ENCODE measurements at places on chromosomes 3 and 15. TPM values are rescaled to one million over a fixed set of nuclear protein-coding genes. Genes with fewer than 3 reads are reported as not detected.

The DUOX1 gene
- total RNA-seq: under 0.01 TPM

The MESP2 gene
- 0.72 TPM for total RNA-seq

The TATDN2 gene
- 19.2 TPM for total RNA-seq

The ACKR2 gene
- not detected for total RNA-seq

The NUP210 gene
- total RNA-seq: under 0.01 TPM

The CCNL1 gene
- total RNA-seq: 157 TPM

The HMCES gene
- 10.5 TPM for total RNA-seq

The PLSCR2 gene
- not detected for total RNA-seq

The EFCC1 gene
- total RNA-seq: not detected

The C3orf85 gene
- not detected for total RNA-seq

The CELF6 gene
- total RNA-seq: 0.36 TPM

The ARNT2 gene
- total RNA-seq: 30.0 TPM

The DUOX2 gene
- total RNA-seq: under 0.01 TPM

The TLR9 gene
- not detected for total RNA-seq

The TRH gene
- under 0.01 TPM for total RNA-seq

The CHDH gene
- 0.88 TPM for total RNA-seq

The ROPN1 gene
- total RNA-seq: not detected

The FAM219B gene
- total RNA-seq: 36.6 TPM

The PFKFB4 gene
- total RNA-seq: 12.3 TPM

The STX19 gene
- total RNA-seq: not detected

The MYO5C gene
- total RNA-seq: under 0.01 TPM

The ADGRG7 gene
- total RNA-seq: not detected

The SLC27A2 gene
- not detected for total RNA-seq

The CLDN16 gene
- total RNA-seq: under 0.01 TPM

All from osteoblast (primary cell).